ENCODE measurements at places on chromosomes 4 and X. TPM values are rescaled to one million over a fixed set of nuclear protein-coding genes. Genes with fewer than 3 reads are reported as not detected.

The KLHL4 gene
- 6.2 TPM for total RNA-seq

The VCX gene
- not detected for total RNA-seq

The FAT1 gene
- total RNA-seq, result 152 TPM

The KLKB1 gene
- not detected for total RNA-seq

The NRK gene
- not detected for total RNA-seq
